ENCODE measurements at places on chromosomes 12 and 14.

DNA sequence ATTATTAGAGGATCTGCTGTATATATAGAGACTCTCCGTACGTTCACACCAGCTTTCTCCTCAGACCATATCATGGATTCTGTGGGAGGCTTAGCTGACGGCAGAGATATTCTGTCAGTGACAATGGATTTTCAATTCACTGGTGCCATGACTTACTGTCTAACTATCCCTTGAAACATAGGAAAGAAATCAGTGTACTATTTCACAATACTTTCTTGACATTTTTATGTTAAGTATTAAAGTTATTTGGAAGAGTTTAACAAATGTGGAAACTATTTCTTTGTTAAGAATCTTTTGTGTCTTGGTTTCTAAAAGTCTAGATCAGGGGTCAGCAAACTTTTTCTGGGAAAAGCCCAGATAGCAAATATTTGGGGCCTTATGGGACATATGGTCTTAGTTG is 118.5 kb downstream of the GTF2A1 start:
- DNase-seq: no peak

DNA sequence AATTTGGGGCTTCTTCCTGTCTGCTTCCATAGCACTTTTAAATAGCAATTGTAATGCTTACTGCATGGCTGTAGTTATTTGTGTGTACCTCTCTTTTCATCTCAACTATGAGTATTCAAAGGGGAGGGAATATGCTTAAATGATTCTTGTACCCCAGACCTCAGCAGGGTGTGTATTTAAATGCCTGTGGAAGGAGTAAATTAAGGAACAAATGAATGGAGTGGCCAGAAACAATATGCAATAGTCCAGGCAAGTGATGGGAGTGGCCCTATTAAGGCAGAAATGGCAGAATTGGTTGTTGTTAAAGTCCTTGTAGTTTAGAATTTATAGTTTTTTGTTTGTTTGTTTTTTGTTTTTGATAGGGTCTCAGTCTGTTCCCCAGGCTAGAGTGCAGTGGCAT is 1.5 kb downstream of the RAD51B start:
- DNase-seq: no peak

DNA sequence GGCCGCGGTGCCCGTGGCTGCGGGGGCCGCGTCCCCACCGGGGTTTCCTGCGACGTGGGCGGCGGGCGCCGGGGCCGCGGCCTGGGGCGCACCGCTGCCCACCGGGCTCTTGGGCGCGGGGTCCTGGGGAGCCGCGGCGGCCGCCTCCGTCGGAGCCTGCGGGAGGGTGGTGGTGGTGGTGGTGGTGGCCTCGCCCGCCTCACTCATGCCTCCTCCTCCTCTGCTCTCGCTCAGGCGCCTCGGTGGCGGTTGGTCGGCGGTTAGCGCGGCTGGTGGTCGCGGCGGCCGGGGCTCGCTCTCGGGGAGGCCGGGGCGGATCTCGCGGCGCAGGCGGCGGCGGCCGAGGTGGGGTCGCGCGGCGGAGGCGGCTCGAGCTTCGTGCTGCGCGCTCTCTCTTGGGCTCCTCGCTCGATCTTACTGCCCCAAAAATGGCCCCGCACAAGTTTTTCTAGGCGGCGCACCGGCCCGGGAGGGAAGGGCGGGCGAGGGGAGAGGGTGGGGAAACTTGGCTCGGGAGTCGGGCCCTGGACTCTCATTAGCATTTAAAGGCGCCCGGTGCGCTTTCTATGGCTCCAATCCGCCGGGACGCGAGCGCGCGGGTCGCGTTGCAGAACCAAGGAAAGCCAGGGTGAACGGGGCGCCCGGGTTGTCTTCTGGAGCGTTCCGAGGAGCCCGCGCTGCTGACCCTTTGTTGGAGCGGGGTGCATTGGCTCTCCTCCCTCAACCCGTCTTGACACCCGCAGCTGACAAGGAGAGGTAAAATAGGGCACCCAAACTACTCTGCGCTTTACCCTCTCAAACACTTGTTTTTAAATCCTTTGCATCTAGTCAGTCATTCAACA is at the start of gene YBX3:
Gene YBX3, minus strand, starts transcription at position 419 of the 842 bp plus-strand sequence. Its CDS starts 212 bp downstream, at position 207.
- DNase-seq: peak; percentile 94

GRCh38 chr12:106645074-106645421 is 62.2 kb downstream of the RFX4 start:
- DNase-seq: peak; percentile 86

GRCh38 chr14:24353559-24354481 is 14.0 kb upstream of the RIPK3 start:
- DNase-seq: no peak

DNA sequence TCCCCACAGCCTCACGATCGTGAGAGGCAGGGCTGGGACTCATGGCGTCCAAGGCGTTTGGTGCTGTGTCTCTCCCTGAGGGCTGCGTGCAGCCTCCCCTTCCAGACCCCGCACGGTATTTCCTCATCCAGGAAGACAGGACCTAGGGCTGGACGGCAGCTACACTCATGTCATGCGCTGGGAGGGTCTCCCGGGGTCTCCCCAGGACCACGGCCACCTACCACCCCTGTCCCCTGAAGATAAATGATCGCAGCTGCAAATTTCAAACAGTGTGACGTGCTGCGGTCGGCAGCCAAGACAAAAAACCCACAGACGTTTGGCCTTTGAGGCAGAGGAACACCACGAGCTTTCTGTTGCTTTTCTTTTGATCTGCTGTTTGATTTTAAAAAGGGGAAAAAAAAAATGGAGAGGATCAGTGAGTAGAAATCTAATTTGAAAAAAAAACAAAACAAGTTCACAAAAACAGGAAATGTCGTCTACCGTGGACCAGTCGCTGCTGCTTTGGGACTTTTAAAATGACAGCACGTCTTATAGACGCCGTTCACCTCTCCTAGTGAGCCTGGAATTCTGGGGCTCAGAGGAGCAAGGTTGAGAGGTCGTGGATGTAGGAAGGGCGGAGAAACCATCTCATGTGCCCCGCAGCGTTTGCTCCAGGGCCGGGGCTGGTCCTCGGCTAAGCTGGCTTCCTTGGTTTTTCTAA is 237.6 kb downstream of the SLC41A2 start:
- DNase-seq: no peak

DNA sequence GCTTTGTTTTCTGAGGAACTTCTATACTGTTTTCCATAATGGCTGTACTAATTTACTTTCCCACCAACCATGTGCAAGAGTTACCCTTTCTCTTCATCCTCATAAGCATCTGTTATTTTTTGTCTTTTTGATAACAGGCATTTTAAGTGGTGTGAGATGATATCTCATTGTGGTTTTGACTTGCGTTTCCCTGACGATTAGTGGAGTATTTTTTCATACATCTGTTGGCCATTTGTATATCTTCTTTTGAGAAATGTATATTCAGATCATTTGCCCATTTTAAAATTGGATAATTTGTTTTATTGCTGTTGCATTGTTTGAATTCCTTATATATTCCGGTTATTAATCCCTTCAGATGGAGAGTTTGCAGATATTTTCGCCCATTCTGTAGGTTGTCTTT is 10.2 kb upstream of the HMGA2 start:
- DNase-seq: no peak

GRCh38 chr12:104957719-104958000 is 430 bp downstream of the SLC41A2 start:
- DNase-seq: no peak

DNA sequence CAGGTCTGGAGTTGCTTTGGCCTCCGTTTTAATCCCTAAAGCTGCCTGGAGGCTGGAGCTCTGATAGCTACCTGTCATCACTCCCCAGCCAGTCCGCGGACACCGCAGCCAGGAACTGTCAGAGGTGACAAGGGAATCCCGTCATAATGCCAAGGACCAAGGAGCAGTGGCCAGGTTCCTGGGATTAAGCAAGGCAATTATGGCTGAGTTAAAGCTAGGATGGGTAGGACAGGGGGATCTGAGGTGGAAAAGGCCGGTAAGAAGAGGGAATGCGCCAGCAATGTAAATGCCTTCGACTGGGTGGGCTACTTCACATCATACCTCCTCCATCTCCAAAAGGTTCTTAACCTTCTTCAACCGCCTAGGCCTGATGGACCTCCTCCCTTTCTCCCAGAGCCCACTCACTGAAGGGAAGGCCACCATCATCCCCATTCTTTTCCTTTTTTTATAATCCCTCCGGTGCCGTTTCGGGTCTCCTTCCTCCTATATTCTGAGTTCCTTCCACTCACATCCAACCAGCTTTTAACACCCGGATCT is 1.9 kb downstream of the PPP1R3E start:
- no peak for DNase-seq

DNA sequence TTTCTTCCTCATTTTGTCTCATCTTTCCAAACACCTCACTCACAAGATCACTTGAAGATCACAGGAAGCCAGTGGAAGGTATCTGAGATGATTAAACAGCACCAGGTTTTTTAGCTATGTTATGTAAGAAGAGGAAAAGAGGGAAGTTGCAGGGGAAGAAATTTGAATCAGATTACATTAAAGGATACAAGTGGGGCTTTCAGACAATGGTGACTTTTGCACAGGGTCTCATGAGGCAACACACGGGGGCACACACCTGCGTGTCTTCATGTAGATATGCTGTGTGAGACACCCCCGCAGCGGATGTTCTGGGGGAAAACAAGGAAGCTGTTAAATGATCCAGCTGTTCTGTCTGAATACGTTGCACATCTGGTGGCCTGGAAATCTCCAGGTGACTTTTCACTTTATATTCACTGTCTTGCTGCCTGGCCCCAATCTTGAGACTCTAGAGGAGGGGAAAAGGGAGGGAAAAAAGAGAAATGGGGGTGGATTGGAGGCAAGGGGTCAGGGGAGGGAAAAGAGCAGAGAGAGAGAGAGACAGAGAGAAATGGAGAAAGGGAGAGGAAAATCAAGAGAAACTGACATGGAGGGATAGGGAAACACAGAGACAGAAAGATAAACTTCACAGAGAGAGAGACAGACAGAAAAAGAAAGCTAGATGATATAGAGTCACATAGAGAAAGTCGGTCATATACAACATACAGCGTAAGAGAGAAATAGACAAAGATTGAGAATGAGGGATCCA is 36.3 kb upstream of the PPP1CC start:
- DNase-seq: no peak

- DNase-seq: no peak
These were observed 37.8 kb downstream of the TMX1 start for GRCh38 chr14:51277753-51278415.

- DNase-seq: no peak
These were observed 566 bp upstream of the PRDM4 start for GRCh38 chr12:107761502-107761904.

DNA sequence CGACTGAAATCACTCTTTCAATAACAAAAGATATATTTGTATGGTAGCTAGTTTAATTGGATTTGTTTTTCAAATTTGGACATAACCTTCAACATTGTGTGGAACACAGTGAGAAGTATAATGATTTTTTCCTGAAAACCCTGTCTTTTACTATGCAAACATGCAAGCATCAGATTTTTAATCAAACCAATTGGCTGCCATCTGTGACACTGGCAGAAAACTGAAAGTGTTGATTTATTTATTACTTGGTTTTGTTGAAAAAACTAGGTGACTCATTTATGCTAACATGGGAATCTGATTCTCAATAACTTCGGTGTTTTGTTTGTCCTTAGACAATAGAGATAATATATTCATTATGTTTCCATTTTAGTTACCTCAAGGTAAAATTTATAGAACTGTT is 82.0 kb downstream of the NTS start:
- DNase-seq: no peak

DNA sequence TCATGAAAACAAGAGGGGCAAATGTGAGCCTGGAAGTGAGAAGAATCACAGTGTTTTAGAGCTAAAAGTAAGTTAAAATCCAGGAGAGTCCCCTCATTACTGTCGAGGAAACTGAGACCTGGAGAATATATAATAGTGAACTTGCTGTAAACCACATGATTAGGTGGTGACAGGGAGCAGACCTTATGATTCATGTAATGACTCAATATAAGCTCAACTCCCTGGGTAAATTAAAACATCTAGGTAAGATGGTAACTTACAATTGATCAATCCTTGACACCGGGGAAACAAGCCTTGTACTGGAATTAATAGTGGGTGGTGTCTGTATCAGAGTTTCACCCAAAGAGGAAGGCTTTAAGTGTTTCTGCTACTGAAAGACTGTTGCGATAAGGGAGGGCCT is 269.3 kb downstream of the SNAPC1 start:
- no peak for DNase-seq

GRCh38 chr12:84875241-84875640 is 37.4 kb downstream of the SLC6A15 start:
- DNase-seq: no peak

DNA sequence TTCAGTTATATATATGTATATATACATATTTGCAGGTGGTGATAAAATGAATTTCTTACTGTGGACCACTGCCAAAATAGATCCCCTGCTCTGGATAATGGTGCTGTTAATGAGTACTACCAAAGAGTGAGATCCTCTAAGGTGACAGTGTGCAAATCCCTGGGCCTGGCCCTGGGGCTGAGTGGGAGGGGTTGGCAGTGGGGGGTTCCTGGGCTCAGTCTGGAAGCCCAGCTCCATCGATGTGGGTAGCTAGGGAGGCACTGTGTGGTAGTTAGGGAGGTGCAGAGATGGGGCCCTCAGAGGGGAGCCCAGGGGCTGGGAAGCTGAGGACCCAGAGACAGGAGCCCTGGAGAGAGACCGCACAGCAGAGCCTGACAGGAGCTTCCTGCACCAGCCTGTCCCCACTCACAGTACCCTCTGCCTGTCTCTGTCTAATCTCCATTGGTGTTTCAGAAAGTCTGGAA is 9.1 kb downstream of the KRT8 start:
- no peak for DNase-seq

- DNase-seq: peak; percentile 49
These were observed 638 bp downstream of the PLEKHG3 start for GRCh38 chr14:64704743-64705380.

GRCh38 chr12:105190530-105190929 is 45.4 kb downstream of the APPL2 start:
- no peak for DNase-seq

DNA sequence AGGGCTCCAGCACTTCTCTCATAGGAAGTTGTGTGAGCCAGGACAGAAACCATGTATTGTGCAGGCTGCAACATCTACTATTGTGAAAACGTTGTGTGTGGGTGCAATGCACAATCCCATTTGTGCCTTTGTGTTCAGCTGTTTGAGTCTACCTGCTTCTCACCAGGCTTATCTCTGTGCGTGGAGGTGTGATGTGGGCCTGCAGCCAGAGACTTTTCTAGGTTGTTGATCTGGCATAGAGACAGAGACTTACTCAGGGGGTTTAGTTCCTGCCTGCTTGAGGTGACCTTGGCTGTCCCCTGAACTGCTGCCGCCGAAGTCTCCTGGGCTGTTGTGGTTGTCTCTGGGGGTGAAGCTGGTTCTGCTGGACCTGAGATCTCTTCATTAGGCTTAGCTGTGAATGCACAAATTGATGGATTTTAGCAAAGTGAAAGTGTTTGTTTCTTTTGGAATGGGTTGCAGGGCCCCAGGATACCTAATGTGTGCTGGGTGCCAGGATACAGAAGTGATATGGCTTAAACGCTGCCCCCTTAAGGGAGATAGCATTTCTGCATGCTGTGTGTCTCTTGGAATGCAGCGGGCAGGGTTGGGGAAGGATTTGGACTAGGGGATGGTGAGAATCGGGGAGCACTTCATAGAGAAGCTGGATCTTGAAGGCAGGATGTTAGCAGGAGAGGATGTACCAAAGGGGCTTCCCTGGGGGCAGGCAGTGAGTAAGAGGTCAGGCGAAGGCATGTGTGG is 2.5 kb downstream of the LACRT start:
- no peak for DNase-seq

- DNase-seq: no peak
These were observed 26.3 kb downstream of the KLRK1 start for GRCh38 chr12:10363658-10363913.

GRCh38 chr12:1605129-1606020 is 11.0 kb upstream of the FBXL14 start:
- DNase-seq: peak; percentile 80

All from upper lobe of left lung (tissue), 6 donors.